Calu3 (cell line): ENCODE measurements at places on chromosomes 11 and 22. TPM values are rescaled to one million over a fixed set of nuclear protein-coding genes. Genes with fewer than 3 reads are reported as not detected.

DNA sequence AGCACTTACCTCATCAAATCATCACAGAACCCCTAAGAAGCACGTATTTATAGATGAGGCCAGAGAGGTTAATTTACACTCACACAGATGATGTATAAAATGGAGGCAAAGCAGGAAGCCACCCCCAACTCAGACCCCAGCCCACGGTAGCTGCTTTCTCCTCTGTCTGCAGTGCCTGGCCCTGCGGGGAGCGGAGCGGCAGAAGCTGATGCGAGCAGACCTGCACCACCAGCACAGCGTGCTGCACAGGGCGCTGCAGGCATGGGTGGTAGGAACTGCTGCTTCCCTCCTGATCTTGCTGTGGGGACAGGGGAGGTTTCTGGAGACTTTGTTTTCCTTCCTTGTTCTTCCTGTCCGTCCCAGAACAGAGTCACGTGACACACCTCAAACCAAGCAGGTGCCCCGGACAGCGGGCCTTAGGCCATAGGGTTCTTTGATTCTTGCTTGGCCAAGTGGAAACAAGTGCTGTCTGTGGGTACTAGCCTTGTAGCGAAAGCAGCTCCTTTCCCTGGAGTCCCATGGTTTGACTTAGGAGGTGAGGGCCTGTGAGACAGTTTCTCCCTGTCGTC is 57.8 kb downstream of the PISD start:
- no peaks in the 10 kb centered on the region for H3K4me1 ChIP-seq
- H3K4me3 ChIP-seq = no peak overlapping the region
- H3K27ac ChIP-seq = no peak overlapping the region
- no peaks in the 10 kb centered on the region for H3K27me3 ChIP-seq
- peaks cover 18% of the 10 kb centered on the region for H3K36me3 ChIP-seq
- no peak for DNase-seq

GRCh38 chr11:13679768-13680167 is 11.3 kb downstream of the FAR1 start:
- no peaks in the 10 kb centered on the region for H3K36me3 ChIP-seq
- H3K4me1 ChIP-seq = peaks cover 35% of the 10 kb centered on the region
- peak overlapping the region; percentile 67 for H3K27ac ChIP-seq
- no peak for DNase-seq
- no peak overlapping the region for H3K4me3 ChIP-seq

C11orf42 gene
- not detected in 2 replicates for total RNA-seq

RFPL3 gene
- not detected in 2 replicates for total RNA-seq
